Stimulated activated CD8-positive, alpha-beta memory T cell treated with anti-CD3 and anti-CD28 coated beads, Interleukin-15, amount 100 ng/mL, for 4 hours (primary cell): ENCODE measurements at places on chromosomes 13 and 19.

DNA sequence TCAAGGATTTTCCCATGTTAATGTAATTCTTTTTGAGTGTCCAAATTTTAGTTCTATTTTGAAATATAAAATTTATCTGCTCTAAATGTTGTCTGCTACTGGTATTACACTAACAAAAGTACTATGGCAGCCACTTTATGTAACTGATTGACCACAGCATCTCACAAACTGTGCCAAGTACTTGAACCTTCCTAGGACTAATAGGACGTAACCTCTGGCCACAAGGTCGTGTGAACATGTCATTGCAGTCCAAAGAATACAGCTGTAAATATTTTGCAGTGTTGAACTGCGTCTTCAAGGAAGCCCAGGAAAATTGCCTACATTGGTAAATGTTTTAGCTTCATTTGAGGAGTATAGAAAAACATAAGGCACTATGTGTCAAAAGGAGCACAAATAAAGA lies 1.9 kb downstream of the KCTD4 start:
- DNase-seq = no peak

GRCh38 chr19:3614858-3615505 lies 8.3 kb upstream of the TBXA2R start:
- DNase-seq = no peak

DNA sequence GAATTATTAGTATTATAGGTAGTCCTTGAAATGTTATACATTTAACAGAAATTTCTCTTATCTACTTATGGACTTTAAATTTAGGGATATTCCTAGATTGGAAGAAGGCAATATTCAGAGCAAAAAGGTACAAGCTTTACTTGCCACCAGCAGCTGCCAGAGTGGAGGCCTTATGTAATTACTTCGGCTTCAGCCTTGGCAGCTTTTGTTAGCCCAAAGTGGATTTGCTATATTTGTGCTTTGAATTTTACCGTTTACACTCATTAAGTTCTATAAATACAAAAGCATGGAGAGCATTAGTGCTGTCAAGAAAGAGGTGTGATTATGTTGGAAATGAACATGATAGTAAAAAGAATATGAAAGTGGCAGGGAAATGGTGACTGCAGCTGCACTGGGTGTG lies 319.9 kb downstream of the ATP8A2 start:
- no peak for DNase-seq

DNA sequence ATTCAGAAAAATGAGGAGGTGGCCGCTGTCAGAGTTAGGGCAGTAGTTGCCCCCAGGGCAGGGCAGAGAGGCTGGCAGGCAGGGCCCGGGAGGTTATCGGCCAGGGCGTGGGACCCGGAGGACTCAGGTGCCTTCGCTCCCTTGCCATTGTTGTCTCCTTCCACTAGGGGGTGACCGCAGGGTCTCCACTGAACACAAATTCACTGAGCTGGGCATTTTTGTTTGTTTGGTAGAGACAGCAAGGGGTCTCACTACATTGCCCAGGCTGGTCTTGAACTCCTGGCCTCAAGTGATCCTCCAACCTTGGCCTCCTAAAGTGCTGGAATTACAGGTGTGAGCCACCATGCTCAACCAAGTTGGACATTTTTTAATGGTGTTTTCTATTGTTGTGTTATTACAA lies 25.1 kb downstream of the CARS2 start:
- DNase-seq = no peak

- DNase-seq = no peak
These were observed 62.4 kb downstream of the SERP2 start for GRCh38 chr13:44435919-44436510.

DNA sequence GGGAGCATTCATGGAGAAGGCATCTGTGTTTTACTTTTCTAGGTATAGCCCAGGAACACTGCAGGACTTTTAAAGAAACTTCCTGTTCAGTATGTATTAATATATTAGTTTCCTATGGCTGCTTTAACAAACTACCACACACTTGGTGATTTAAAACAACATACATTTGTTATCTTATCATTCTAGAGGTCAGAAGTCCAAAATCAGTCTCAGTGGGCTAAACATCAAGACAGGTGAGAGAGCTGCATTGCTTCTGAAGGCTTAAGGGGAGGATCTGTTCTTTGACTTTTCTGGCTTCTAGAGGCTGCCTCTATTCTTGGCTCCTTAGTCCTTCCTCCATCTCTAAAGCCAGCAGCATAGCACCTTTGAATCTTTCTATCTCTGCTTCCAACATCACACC lies 37.6 kb upstream of the DIAPH3 start:
- no peak for DNase-seq

DNA sequence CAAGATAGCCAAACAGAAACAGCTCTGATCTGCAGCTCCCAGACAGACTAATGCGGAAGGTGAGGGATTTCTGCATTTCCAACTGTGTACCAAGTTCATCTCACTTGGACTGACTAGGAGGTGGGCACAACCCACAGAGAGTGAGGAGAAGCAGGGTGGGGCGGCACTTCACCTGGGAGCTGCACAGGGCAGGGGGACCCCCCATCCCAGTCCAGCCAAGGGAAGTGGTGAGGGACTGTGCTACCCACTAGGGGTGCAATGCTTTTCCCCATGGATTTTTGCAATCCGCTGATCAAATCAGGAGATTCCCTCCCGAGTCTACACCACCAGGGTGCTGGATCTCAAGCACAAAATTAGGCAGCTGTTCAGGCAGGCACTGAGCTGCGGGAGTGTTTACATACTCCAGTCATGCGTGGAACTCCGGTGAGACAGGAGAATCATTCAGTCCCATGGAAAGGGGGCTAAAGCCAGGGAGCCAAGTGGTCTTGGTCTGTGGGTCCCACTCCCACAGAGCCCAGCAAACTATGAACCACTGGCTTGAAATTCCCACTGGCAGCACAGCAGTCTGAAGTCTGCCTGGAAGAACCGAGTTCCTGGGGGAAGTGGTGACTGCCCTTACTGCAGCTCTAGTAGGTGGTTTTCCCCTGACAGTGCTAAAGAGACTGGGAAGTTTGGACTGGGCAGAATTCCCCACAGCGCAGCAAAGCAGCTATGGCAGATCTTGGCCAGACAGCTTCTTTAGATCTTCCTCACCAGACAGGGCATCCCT lies 85.1 kb upstream of the UFM1 start:
- no peak for DNase-seq

- DNase-seq = no peak
These were observed 55.4 kb downstream of the MICU2 start for GRCh38 chr13:21548577-21548976.

DNA sequence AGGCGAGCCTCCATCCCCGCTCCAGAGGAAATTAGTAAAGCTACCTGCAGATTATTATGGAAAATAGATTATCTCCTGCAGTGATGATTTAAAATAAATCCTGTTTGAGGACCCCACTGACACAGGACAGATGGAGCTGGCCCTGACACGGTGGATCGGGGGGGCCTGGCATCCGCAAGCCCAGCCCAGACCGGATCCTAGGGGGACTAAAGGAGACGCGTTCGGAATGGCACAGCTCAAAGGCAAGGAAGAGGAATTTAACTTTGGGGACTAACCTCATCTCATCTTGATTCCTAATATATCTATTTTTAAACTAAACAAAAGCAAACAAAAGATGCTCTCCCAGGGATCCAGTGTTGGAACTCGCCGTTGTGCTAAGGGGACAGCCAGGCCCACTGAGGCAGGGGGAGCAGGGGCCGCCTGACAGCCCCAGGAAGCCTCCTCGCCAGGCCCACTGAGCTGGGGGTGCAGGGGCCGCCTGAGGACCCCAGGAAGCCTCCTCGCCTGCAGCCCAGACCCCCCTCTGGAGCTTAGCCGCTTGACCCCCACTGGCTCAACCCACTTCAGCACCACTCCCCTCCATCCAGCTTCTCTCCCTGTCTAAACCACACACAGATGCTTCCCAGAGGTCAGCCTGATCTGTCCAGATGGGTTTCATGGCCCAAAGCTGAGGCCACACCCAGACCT lies 78.6 kb downstream of the SPACA7 start:
- DNase-seq = no peak

DNA sequence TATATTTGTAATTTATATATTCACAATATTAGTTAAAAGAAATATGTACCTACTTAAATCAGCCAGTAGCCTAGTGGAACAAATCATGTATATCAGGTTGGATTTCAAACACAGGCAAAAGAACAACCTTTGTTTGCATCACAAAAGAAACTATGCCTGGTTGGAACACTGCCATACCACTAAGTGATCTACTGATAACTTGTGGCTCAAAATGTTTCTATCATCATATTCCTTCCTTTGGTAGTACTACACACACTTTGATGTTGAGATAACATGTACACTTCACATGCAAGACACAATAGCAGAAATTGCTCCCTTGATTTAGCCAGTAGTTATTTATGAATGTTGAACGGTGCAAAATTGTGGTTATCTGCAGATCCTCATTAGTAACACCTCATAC lies 146.0 kb upstream of the GPC6 start:
- no peak for DNase-seq

DNA sequence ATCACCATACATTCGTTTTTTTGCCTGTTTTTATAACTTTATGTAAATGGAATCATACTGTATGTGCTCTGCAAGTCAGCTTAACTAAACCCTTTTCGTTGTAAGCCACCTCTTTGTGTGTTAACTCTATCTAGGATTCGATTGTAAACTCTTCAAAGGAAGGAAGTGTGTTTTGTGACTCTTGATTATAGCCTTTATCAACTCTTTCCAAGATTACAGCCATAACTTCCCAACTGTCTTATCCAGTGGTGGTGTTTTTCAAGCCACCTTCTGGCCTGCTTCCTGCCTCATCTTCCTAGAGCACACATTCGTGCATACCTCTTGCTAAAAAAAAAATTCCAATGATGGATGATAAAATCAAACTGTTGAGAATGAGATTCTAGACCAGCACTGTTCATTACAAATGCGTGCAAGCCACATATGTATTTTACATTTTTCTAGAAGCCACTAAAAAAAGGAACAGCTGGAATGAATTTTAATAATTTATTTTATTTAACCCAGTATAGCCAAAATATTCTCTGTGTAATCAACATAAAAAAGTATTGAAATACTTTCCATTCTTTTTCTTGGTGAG lies 12.0 kb upstream of the FBXL3 start:
- no peak for DNase-seq

- no peak for DNase-seq
These were observed 101.5 kb upstream of the ZNF492 start for GRCh38 chr19:22532388-22533300.

DNA sequence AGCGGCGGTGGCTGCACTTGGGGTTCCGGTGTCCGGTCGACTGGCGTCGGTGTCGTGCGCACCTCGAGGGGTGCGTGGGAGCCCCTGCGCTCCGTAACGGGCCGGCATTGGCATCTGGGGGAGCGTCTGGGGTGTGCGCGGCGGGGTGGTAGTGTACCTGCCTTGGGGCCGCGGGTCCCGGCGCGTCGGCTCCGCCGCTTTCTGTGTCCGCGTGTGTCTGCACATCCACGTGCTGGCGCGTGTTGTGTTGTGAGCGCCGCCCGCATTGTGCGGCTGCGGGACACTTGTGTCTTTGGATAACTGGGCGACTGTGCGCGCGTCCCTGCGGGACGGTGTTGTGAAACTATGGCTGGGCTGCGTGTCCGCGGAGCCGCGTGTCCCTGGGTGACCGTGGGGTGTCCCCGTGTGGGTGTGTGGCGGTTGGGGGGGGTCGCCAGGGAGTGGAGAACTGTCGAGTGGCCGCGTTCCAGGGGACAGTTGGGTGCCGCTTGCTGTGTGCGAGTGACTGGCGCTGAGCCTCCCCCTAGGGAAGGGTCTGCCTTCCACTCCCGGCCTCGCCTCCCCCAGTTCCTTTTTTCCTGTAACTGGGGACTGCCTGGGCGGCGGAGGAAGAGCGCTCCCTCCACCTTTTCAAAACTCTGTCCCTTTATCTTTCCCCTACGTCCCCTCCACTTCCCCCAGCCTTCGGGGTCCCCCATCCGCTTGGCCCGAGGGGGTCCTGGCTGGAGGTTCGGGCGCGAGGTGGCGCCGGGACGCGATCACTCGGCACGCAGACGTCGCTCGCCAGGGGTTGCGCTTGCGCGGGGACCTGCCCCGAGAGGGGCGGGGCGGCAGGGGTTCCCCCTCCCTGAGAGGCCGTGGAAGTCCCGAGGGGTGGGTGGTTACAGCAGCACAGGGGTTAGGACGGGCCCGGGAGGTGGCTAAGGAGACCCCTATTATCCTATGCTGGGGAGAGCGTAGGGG lies 5.7 kb upstream of the NFIC start:
- peak; percentile 72 for DNase-seq

DNA sequence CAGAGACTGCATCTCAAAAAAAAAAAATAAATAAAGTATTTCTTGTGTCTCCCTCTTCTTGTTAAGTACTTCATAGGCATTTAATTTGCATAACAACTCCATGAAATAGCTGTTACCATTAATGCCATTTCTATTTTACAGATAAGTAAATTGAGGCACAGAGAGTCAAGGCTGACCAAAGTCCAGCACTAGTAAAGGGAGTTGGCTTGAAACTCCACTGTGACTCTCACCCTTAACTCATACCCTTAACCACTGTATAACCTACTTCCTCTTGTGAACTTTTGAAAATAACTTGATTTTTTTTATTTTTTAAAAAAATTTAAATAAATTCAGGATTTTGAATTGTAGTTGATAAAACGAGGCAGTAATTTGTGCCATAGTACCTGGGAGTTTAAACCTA lies 6.0 kb downstream of the GPATCH1 start:
- no peak for DNase-seq

- no peak for DNase-seq
These were observed 31.8 kb downstream of the LCP1 start for GRCh38 chr13:46150134-46150693.

GRCh38 chr13:102312841-102313240 lies 89.0 kb downstream of the FGF14 start:
- no peak for DNase-seq

DNA sequence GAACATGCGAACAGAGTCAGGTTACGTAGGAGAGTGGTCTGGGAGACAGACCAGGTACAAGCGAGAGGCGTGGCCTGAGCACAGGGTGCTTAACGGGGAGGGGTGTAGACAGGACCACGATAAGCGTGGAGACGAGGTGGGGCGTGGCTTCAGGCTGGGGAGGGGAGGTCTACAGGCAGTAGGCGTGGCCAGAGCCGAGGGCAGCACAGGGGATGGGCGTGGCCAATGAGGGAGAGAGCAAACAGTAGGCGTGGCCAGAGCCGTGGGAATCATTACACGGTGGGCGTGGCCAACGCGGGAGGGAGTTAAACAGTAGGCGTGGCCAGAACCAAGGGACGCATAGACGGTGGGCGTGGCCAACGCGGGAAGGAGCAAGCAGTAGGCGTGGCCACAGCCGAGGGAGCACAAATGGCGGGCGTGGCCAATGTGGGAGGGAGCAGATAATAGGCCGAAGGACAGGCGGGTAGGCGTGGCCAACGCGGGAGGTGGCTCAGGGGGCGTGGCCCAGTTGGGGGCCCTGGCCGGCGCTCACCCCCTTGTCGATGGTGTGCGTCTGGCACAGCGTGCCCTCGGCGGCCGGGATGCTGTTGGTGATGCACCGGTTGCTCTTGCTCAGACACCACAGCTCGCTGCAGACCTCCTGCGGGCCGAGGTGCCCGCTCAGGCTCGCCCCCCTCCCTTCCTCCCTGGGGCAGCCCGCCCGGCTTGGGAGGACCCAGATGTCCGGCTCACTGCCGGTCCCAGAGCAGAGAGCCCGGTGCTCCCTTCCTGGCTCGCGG lies 15.2 kb upstream of the MYO1F start:
- peak; percentile 91 for DNase-seq

GRCh38 chr19:47376589-47377144 lies 27.6 kb downstream of the DHX34 start:
- no peak for DNase-seq
